GM13977 (cell line): ENCODE measurements at places on chromosomes 2 and 18.

- DNase-seq = no peak
Measured at GRCh38 chr18:31592506-31593157, 955 bp downstream of the TTR start.

GRCh38 chr2:72921853-72922252 is 4.5 kb downstream of the EMX1 start:
- DNase-seq = peak; percentile 34

DNA sequence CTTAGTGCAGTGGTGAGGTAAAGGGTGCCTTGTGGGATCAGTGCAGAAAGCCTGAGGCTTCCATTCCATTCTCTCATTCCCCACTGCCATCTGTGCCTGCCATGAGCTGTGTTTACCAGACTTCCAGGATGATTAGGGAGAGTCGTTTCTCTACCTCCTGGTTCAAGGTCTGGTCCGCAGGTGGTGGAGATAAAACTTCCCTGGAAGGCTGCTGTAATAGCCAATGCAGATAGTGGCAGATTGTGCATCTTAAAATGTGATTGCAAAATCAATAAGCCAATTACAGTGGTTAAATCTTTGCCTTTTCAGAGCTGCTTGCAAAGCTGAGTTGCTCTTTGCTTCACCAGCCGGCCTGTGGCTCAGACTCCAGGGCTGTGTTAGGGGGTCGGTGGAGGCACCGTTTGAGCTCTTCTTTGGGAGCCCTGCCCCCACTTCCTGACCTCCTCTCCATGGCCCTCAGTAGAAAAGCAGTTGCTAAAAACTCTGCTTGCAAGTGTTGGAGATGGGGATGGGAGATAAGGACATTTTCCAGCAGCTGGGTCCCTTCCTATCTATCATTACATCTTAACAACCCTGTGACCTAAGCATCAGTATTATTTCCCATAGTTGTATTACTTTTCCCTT is 95.2 kb upstream of the HS6ST1 start:
- no peak for DNase-seq

DNA sequence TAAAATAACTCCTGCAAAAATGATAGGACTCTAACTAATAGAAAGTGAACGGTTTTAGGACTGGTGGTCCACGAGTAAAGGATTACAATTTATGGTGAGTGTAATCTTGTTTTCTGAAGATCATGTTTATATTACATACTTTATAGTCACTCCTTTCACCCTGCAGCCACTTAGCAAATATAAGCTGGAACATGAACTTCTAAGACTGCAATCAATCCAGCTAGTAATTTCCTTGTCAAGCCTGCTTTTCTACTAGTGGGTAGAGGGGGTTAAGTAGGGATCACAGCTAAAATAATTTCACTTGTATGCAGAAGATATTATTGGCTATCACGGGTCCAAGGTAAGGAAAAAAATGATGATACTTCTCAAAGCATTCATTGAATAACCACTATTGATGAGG is 125.5 kb upstream of the NETO1 start:
- DNase-seq = no peak

- no peak for DNase-seq
Measured at GRCh38 chr2:72901426-72901825, 14.2 kb downstream of the SPR start.

DNA sequence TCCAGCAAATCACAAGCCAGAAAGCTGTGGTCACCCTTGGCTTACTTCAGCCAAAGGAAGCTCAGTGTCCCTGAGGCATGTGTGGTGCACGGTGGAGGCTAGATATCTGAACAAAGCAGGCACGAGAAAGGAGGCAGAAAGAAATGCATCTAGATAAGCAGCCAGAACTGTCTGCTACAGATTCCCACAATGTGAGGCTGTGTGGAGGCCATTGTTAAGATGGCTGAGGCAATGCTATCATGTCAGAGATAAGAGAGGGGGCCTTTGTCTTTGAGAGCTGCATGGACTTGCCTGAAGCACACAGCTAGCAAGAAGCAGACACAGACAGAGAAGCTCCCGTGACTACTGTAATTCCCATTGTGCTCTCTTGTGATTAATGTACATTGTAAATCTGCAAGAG is 110.5 kb upstream of the LYPD6 start:
- DNase-seq = no peak

DNA sequence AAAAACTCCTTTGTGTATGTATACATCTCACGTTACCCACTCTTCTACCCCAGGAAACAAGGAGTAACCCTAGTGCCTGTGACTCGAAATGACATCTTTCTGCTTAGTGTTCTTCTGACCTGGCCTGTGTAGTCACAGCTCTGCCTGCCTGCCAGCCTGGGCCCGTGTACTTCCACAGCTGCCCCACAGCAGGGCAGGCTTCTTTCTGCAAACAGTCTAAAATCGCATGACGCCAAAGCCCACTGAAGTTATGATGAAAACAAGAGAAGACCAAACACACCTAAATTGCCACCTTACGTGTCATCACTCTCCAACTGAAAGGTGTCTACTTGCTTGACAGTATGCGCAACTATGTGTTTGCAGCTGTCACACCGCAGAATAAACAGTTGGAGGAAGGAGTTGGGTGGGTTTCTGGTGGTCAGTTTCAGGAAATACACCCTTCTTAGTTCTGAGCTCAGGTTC is 1.5 kb downstream of the GAREM1 start:
- no peak for DNase-seq

- no peak for DNase-seq
Measured at GRCh38 chr2:129117434-129117833, 798.8 kb upstream of the HS6ST1 start.

GRCh38 chr18:78867131-78867530 is 112.5 kb upstream of the SALL3 start:
- no peak for DNase-seq

DNA sequence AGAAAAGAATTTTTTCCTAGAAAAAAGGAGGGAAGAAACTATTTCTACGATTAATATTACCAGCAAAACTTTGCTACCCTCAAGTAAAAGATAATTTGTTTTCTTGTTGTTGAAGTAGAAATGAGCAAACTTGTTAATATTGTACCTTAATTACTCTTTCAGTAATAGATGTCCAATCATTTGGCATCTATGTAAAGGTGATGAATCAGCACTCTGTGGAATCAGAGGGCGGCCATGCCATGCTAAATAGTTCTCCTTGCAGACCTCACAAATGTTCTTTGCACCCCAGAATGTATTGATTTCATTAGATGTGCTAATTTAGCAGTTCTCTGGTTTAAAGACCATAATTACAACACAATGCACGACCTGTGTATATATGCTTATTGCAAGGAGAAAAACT is 29.1 kb upstream of the THSD7B start:
- no peak for DNase-seq

GRCh38 chr18:39500306-39500705 is 1934.7 kb upstream of the CELF4 start:
- no peak for DNase-seq

GRCh38 chr2:152581360-152581759 is 135.9 kb downstream of the PRPF40A start:
- no peak for DNase-seq

- DNase-seq = peak; percentile 9
Measured at GRCh38 chr2:11161747-11162146, 6.5 kb downstream of the SLC66A3 start.

GRCh38 chr2:1891147-1891546 is 146.8 kb upstream of the PXDN start:
- no peak for DNase-seq

GRCh38 chr2:72399879-72400278 is 252.2 kb upstream of the CYP26B1 start:
- no peak for DNase-seq

DNA sequence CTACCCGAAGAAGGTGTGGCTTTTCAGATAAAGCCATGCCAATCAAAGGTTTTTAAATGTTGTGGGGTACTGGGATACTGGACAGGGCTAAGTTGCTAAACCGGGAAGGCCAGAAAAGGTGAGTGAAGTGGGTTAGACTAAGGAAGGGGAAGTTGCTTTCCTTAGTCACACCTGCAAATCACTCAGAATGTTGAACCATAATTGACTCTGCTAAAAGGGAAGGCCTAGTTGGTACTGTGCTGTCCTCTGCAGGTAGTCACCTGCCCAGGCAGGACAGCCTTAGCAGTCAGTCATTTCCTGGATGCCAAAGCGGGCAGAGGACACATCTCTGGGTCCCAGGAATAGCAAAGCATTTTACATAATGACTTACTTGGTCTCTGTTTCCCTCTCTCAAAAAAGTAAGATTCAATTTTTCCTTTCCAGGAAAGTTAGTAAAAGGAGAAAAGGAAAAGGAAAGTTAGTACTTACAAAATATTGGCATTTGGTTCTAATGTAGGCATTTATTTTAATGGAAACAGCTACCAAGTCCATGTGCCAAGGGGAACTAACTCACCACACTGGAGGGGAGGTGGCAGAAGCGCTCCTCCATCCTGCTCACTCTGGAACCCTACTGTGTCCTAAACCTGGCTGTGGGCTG is 60.3 kb downstream of the RFTN2 start:
- no peak for DNase-seq

DNA sequence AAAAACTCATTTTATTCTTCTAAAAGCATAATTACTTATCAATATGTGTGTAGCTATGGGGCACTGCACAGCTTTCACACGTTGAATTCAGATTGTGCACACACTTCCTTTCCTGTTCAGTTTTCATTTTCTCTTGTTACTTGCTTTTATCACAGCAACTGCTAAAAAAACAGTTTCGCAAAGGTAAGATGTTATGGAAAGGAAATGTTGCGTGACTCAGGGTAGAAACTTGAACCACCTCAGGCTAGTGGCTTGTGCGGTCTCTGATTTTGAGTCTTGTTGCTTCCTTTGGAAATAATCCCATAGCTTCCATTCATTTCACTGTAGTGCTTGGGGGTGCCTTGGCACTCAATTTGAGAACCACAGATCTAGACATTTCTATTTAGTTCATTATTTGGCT is 171.9 kb downstream of the FMNL2 start:
- DNase-seq = no peak

DNA sequence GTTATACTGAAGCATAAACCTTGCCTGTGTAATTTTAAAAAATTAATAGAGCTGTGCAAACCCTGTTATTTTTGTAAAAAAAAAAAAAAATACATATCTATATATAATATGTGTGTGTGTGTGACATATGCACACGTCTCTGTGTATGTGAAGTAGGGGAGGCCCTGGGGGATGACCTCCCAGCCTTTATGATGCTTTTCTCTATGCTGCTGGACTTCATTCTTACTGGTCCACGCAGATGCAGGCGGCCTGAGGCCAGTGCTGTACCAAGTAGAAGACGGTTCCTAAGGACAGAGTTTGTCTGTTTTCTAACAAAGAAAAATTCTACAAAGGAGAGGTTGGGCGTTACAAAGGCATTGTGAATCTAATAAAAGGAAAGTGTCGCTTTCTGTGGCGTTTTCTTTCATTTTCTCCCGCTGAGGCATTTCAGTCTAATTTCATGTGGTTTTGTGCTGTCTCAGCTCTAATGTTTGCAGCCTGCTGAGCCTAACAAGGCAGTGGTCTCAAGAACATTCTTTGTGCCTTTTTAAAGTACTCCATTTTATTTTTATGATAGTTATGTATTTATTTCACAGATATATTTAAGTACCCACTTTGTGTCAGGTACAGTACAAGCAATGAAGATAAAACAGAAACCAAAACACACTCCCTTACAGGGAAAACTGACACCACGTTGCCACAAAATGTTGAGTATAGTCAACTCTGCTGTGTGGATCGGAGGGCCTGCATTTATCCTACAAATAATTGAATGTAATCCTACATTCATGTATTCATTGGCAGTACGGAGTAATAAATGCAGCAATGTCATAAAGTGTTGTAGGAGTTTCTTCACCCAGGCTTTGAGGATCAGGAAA is 118.0 kb downstream of the RAB3GAP1 start:
- no peak for DNase-seq

DNA sequence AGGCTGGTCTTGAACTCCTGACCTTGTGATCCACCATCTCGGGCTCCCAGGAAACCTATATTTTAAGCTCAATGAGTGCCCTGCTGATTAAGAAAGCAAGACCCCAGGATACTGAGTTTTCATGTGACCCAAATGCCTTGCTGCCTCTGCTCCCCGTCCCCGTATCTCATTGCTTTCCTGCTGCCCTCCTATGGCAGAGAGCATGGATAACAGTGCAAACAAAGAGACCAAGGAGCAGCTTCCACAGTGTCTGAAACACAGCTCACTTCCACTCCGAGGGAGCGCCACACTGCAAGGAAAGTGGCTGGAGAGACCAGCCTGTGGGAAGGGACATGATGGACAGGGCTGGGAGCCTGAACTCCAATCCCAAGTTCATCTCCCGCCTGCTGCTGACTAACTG is 246.8 kb downstream of the TMEM182 start:
- DNase-seq = no peak

- DNase-seq = no peak
Measured at GRCh38 chr2:134273256-134273983, 19.5 kb downstream of the MGAT5 start.

- no peak for DNase-seq
Measured at GRCh38 chr2:55152475-55153412, 79.3 kb downstream of the CLHC1 start.
